ENCODE measurements at places on chromosomes 4 and X. TPM values are rescaled to one million over a fixed set of nuclear protein-coding genes. Genes with fewer than 3 reads are reported as not detected.

DNA sequence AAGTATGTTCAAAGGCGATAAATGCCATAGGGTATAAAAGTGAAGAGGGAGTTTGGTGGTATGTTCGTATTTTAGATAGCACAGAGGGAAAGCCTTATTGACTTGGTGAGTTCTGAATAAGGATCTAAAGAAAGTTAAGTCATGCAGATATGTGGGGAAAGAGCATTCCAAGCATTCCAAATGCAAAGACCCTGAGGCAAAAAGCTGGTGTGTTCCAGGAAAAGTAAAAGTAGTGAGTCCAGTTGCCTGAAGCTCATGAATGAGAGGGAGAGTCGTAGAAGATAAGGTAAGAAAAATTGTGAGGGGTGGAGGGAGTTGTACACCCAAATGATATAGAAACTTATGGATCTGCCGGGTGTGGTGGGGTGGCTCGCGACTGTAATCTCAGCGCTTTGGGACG, 426.7 kb downstream of the RPA4 start:
- H3K27ac ChIP-seq: no peak overlapping the region
- DNase-seq: peak; percentile 20
- H3K4me1 ChIP-seq: no peaks in the 10 kb centered on the region
- no peaks in the 10 kb centered on the region for H3K36me3 ChIP-seq
- no peaks in the 10 kb centered on the region for H3K27me3 ChIP-seq

GRCh38 chr4:92996533-92996932, 692.8 kb downstream of the GRID2 start:
- H3K27me3 ChIP-seq: no peaks in the 10 kb centered on the region
- no peaks in the 10 kb centered on the region for H3K4me1 ChIP-seq
- H3K4me3 ChIP-seq: no peak overlapping the region
- DNase-seq: no peak

- H3K27me3 ChIP-seq: no peaks in the 10 kb centered on the region
- no peaks in the 10 kb centered on the region for H3K36me3 ChIP-seq
- no peak overlapping the region for H3K27ac ChIP-seq
Observed at GRCh38 chr4:13092702-13093101, 391.4 kb downstream of the RAB28 start.

DNA sequence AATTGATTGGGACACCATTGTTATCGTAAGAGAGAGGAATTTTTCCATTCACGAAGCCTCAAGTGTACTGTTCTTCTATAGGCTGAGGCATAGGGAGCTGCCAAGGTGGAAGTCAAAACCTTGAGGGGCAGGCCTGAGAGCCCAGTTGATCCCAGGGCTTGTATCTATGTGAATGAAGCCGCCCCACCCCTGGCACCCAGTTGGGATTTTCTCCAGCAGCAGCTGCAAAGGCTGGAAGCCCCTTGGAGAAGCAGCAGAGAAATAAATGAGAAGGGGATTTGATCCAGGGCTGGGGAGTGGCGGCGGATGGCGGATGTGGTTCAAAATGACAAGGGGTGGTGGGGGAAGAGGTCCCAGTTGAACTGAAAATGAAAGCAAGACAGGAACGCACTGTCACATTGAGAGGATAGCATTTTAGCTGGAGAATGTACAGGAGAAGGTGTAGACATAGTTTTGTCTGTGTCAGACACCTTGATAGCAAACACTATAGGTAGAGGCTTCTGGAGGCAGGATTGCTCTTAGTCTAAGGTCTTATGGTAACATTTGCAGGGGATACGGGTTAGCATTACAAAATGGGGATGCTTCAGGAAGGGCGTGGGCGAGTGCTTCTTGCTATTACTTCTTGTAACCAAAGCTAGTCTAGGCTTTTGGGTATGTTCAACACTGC, 32.6 kb downstream of the DOCK11 start:
- no peaks in the 10 kb centered on the region for H3K27me3 ChIP-seq
- H3K36me3 ChIP-seq: no peaks in the 10 kb centered on the region
- no peak overlapping the region for H3K4me3 ChIP-seq
- no peaks in the 10 kb centered on the region for H3K4me1 ChIP-seq

DNA sequence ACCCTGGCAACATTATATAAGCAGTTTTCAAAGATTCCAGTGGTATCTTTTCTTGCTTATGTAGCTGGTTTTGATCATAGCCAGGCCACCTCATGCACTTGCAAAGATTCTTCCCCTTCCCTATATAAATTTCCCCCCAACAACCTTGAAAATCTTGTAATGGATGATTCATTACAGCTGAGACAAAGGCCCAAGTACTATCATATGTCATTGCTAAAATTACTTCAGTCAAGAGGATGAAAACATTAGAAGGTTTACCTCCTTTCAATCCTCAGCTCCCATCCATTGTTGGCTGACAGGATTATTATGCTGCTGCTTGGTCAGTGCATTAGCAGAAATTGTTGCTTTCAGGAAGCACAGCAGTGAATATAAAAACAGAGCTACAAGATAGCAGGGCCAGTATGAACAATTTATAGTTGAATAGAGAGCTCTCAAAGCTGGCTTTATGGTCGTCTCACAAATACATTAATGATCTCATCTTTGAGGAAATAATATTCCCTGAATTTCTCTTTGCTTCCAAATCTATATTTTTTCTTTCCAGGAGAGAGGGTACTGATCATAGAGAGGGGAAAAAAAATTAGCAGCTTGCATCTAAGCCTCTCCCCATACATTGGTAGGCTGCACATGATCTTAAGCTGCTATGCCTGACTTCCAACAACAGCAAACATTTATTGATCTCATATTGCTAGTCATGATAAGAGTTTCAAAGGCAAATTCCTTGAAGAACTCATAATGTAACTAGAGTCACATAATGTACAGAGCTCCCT, 7.7 kb upstream of the ARHGEF38 start:
- DNase-seq: no peak
- no peaks in the 10 kb centered on the region for H3K27me3 ChIP-seq
- H3K27ac ChIP-seq: no peak overlapping the region
- no peaks in the 10 kb centered on the region for H3K36me3 ChIP-seq
- no peaks in the 10 kb centered on the region for H3K4me1 ChIP-seq
- no peak overlapping the region for H3K4me3 ChIP-seq

DNA sequence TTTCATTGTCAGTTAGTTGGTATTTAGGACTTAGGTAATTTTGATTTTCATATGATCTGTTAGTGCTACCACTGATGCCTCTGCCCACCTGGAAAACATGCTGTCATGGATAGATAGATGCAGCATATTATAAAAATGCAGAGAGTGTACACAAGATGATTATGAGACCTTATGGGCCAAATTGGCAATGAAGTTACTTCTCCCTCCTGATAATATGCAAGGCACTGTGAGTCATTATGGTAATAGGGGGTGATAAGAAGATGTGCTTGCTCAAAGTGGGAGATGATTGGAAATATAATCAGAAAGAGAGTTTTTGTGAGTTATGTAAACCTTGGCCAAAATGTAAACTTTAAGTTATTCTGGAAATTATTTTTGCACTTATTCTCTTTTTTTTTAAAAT, 56.6 kb upstream of the RHOH start:
- DNase-seq: peak; percentile 57
- H3K27ac ChIP-seq: no peak overlapping the region
- no peaks in the 10 kb centered on the region for H3K27me3 ChIP-seq
- H3K4me1 ChIP-seq: no peaks in the 10 kb centered on the region

DNA sequence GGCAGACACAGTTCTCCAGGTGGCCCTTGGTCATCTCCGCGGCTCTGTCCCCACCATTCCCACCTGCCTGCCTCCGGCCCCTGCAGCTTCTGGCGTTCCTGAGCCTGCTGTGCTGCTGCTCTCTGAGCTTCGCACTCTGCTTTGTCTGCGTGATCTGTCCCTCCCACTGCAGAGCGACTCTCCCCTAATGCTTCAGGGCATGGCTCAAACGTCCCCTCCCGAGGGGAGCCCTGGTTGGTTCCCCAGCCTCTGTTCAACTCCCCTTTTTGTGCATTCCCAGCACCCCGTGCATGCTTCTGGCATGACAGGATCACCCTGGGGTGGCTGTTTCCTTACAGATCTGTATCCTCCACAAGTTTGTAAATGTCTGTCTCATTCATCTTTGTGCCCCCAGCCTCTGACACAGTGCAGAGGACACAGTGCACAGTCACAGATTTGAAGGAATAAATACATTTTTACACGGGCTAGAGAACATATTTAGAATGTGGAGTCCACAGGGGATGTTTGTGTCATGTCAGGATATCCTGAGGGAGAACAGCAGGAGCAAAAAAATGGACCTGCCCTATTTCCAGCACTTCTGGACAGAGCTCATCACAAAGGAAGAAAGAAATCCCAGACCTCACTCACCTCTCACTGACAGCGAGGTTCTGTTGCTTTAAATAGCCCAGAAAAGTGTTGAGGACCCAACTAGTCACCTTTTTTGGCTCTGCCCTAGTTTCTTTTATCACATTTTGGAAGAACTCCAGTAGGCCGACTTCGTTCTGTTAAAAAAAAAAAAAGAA, 72.6 kb downstream of the GATB start:
- peak; percentile 51 for DNase-seq
- no peak overlapping the region for H3K4me3 ChIP-seq
- peaks cover 42% of the 10 kb centered on the region for H3K4me1 ChIP-seq
- H3K27ac ChIP-seq: peak overlapping the region; percentile 51

DNA sequence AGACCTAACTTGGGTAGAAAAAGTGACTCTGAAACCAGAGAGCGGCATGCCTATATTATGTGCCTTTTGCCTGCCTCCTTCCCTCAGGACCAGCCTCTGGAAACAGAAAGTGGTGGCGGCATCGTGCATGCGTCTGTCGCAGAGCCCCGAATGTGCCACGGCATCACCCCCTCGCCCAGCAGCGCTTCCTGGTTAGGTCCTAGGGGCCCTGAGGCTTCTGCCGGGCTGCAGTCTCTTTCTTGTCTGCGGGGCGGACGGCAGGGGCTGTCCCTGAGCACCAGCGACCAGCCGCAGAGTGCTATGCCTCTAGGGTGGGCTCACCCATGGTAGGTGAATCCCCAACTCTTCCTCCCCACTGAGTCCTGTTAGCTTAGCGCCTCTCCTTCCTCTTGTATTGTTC, 68.7 kb downstream of the VSIG4 start:
- no peak overlapping the region for H3K4me3 ChIP-seq
- no peaks in the 10 kb centered on the region for H3K4me1 ChIP-seq
- no peaks in the 10 kb centered on the region for H3K36me3 ChIP-seq
- no peak for DNase-seq
- no peaks in the 10 kb centered on the region for H3K27me3 ChIP-seq
- no peak overlapping the region for H3K27ac ChIP-seq

GRCh38 chrX:124395145-124395880, 49.0 kb downstream of the SH2D1A start:
- no peak overlapping the region for H3K27ac ChIP-seq
- no peaks in the 10 kb centered on the region for H3K4me1 ChIP-seq
- no peaks in the 10 kb centered on the region for H3K36me3 ChIP-seq
- no peaks in the 10 kb centered on the region for H3K27me3 ChIP-seq
- DNase-seq: no peak

GRCh38 chr4:123305736-123306135, 90.9 kb upstream of the SPRY1 start:
- H3K27ac ChIP-seq: no peak overlapping the region
- H3K27me3 ChIP-seq: no peaks in the 10 kb centered on the region
- DNase-seq: no peak
- H3K4me3 ChIP-seq: no peak overlapping the region
- no peaks in the 10 kb centered on the region for H3K36me3 ChIP-seq
- H3K4me1 ChIP-seq: no peaks in the 10 kb centered on the region

The UGT8 gene
- total RNA-seq: 7.7 TPM

The NXF2B gene
- total RNA-seq: not detected

The EDNRA gene
- total RNA-seq: 9.3 TPM

The CSN1S1 gene
- total RNA-seq: not detected

The DSPP gene
- total RNA-seq: not detected
